ENCODE measurements at places on chromosomes 2 and 18. TPM values are rescaled to one million over a fixed set of nuclear protein-coding genes. Genes with fewer than 3 reads are reported as not detected.

Gene MPP4
- total RNA-seq = 2.2 TPM

Gene FEV
- total RNA-seq = not detected

Gene UBE2E3
- 51.9 TPM for total RNA-seq

Gene FZD7
- total RNA-seq = 0.19 TPM

Gene MTCL1
- total RNA-seq = 11.7 TPM

Gene HOXD9
- 24.5 TPM for total RNA-seq

Gene ATG9A
- 75.4 TPM for total RNA-seq

Gene PJVK
- total RNA-seq = 0.42 TPM

Gene GMPPA
- total RNA-seq = 33.4 TPM

Gene MAPRE2
- 35.8 TPM for total RNA-seq

Gene CFC1
- total RNA-seq = not detected

Gene PTH2R
- not detected for total RNA-seq

Gene SNED1
- total RNA-seq = 23.4 TPM

Gene INHBB
- 8.5 TPM for total RNA-seq

Gene GALNT5
- 0.09 TPM for total RNA-seq

Gene MRPL33
- 94.3 TPM for total RNA-seq

Gene CRYGC
- total RNA-seq = not detected

Gene EPB41L3
- total RNA-seq = 42.1 TPM

Gene TNFRSF11A
- total RNA-seq = 41.7 TPM

Gene FRZB
- total RNA-seq = 0.68 TPM

Gene NAT8
- total RNA-seq = not detected

Gene CAVIN2
- total RNA-seq = 571 TPM

Gene ZAP70
- not detected for total RNA-seq

Gene DSG1
- total RNA-seq = not detected

Gene UGT1A5
- not detected for total RNA-seq

Gene GPR55
- not detected for total RNA-seq

Gene UGT1A4
- total RNA-seq = not detected

Gene C2orf66
- 0.14 TPM for total RNA-seq

Gene SP140L
- 9.2 TPM for total RNA-seq

Gene ST8SIA5
- 0.09 TPM for total RNA-seq

Gene TEKT4
- not detected for total RNA-seq

Gene TCF7L1
- 8.5 TPM for total RNA-seq

Gene PLB1
- 0.05 TPM for total RNA-seq

Gene FSIP2
- 0.05 TPM for total RNA-seq

Gene PLEK
- 0.17 TPM for total RNA-seq

Measured in dermis blood vessel endothelial cell (primary cell).